H4 (cell line): ENCODE measurements at places on chromosomes 12 and 14. TPM values are rescaled to one million over a fixed set of nuclear protein-coding genes. Genes with fewer than 3 reads are reported as not detected.

The LHX5 gene
- not detected in 2 replicates for total RNA-seq

The CLEC4D gene
- not detected in 2 replicates for total RNA-seq

The KRT82 gene
- total RNA-seq = not detected in 2 replicates

The RDH12 gene
- 0.35 and 0.79 TPM in 2 replicates for total RNA-seq

The IL31 gene
- not detected in 2 replicates for total RNA-seq
